ENCODE measurements at places on chromosomes 13 and 19.
A peak's percentile ranks its signal among the peaks of the same experiment; 100 is the strongest.

GRCh38 chr19:51001515-51001914, at the start of gene KLK8:
TSS of gene KLK8 (minus strand) at chr19:51001604. CDS start at chr19:51001167, 437 bp downstream.
- no peak within 1 kb of the TSS for H3K27ac ChIP-seq
- H3K27me3 ChIP-seq: no peaks in the 10 kb centered on the region
- peak within 1 kb of the TSS; percentile 41 for H3K4me3 ChIP-seq
- no peaks in the 10 kb centered on the region for H3K36me3 ChIP-seq
- peak; percentile 34 for DNase-seq
- H3K4me1 ChIP-seq: peaks cover 17% of the 10 kb centered on the region

GRCh38 chr19:35110974-35111373, 4.6 kb upstream of the FXYD3 start:
- peaks cover 16% of the 10 kb centered on the region for H3K4me1 ChIP-seq
- no peak overlapping the region for H3K4me3 ChIP-seq
- H3K27ac ChIP-seq: no peak overlapping the region
- H3K36me3 ChIP-seq: no peaks in the 10 kb centered on the region
- no peaks in the 10 kb centered on the region for H3K27me3 ChIP-seq
- no peak for DNase-seq

GRCh38 chr19:38841787-38842438, 7.9 kb downstream of the HNRNPL start:
- no peaks in the 10 kb centered on the region for H3K4me1 ChIP-seq
- no peak for DNase-seq
- peaks cover 97% of the 10 kb centered on the region for H3K36me3 ChIP-seq
- no peaks in the 10 kb centered on the region for H3K27me3 ChIP-seq
- no peak overlapping the region for H3K4me3 ChIP-seq
- peak overlapping the region; percentile 69 for H3K27ac ChIP-seq

DNA sequence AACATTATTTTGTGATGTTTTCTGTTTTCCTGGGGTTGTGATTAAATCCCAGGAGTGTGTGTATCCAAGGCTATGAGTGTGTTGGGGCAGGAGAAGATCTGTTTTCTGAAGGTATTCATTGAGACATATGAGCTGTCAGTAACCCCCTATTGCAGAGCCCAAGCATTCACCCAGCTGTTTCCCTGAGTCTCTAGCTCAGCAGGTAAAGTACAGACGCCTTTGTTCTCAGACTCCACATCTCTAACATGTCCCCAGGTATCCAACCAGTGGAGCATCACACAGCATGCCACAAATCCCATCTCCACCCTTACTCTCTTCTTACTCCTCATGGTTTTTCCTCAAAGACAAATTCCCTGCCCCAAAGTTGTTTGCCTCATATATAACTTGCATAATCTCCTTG, 213.6 kb downstream of the PCDH20 start:
- H3K4me1 ChIP-seq: peaks cover 29% of the 10 kb centered on the region
- no peak overlapping the region for H3K4me3 ChIP-seq
- H3K36me3 ChIP-seq: no peaks in the 10 kb centered on the region
- H3K27me3 ChIP-seq: peaks cover 32% of the 10 kb centered on the region
- DNase-seq: peak; percentile 72
- H3K27ac ChIP-seq: no peak overlapping the region

Data from GM23338 (cell line).